ENCODE measurements at places on chromosomes 3 and 15. TPM values are rescaled to one million over a fixed set of nuclear protein-coding genes. Genes with fewer than 3 reads are reported as not detected.
A peak's percentile ranks its signal among the peaks of the same experiment; 100 is the strongest.

- H3K27ac ChIP-seq: no peak overlapping the region
- H3K36me3 ChIP-seq: no peaks in the 10 kb centered on the region
- peak; percentile 84 for DNase-seq
- H3K4me3 ChIP-seq: no peak overlapping the region
- H3K27me3 ChIP-seq: no peaks in the 10 kb centered on the region
Measured at GRCh38 chr15:63487076-63487757, 17.2 kb upstream of the USP3 start.

The CCDC54 gene
- not detected for total RNA-seq

DNA sequence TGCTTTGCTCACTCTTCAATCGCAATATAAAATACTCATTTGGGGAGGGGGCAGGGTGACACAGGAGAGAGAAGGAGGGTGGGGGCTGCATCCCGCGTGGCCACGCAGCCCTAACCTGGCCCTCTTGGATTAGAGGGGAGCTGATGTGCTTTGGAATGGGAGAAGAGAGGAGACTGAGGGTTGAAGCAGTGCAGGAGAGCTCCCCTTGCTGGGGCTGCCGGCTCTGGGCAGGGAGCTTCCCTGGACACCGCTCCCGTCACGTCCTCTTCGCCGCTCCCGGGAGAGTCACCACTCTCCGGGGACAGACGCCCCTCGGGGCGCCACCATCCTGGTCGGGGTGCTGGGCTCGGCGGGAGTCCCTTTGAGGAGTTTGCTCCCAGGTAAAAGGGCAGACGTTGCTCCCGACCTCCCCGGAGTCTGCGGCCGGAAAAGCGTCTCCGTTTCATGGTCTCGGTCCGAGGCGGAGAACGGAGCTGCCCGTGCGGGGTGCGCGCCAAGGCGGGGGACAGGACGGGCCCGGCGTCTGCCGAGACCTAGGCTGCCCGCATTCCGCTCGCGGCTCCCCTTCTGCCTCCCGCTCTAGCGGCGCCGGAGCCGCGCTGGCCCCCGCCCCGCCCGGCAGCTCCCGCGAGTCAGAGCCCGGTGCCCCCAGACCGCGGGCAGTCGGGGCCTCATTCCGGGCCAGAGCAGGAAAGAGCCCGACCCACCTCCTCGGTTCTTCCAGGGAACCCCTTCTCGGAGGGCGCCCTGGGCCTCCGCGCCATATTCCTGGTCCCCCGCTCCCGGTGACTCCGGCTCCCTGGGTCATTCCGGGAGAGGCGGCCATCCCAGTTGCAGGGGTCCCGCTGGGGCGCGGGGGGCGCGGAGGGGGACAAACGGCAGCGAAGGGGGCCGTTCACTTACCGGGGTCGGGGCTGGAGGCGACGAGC lies 603 bp downstream of the SLC7A14 start:
- no peak overlapping the region for H3K27ac ChIP-seq
- no peaks in the 10 kb centered on the region for H3K36me3 ChIP-seq
- no peak for DNase-seq
- H3K4me3 ChIP-seq: no peak overlapping the region
- H3K27me3 ChIP-seq: peaks cover 10% of the 10 kb centered on the region

DNA sequence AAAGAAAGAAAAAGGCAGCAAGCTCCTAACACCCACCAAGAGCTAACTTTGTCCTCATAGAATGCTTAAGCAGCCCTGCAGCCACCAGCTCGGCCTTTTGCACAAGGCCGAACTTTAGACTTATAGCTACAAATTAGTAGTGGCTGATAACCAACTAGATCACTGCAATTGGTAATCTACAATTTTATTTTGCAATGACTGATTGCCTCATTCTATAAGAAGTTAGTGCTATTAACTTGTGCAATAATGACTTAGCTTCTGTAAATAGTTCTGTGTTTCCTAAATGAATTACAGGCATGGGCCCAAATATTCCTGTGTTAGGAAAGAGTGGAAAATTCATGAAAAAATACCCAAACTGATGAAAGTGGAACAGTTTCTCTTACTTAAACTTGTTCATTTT lies 284.8 kb upstream of the CFAP20DC start:
- H3K36me3 ChIP-seq: no peaks in the 10 kb centered on the region
- H3K27me3 ChIP-seq: no peaks in the 10 kb centered on the region
- no peaks in the 10 kb centered on the region for H3K4me1 ChIP-seq

- no peaks in the 10 kb centered on the region for H3K4me1 ChIP-seq
- H3K27me3 ChIP-seq: no peaks in the 10 kb centered on the region
- H3K27ac ChIP-seq: no peak overlapping the region
- H3K4me3 ChIP-seq: no peak overlapping the region
- no peak for DNase-seq
Measured at GRCh38 chr3:110210086-110210660, 861.4 kb upstream of the NECTIN3 start.

The WDR53 gene
- total RNA-seq: 4.3 TPM

DNA sequence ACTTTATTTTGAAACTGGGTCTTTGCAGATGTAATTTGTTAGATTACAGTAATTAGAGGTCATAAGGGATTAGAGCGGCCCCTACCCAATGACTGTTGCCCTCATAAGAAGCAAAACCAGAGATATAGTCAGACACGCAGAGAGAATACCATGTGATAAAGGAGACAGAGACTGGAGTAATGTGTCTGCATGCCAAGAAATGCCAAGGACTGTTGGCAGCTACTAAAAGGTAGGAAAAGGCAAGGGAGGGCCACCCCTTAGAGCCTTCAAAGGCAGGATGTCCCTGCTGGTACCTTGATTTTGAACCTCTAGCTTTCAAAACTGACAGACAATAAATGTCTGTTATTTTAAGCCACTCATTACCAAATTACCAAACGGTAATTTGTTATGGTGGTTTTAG lies 548.2 kb downstream of the FHIT start:
- peaks cover 19% of the 10 kb centered on the region for H3K4me1 ChIP-seq
- H3K4me3 ChIP-seq: no peak overlapping the region
- H3K27ac ChIP-seq: no peak overlapping the region

DNA sequence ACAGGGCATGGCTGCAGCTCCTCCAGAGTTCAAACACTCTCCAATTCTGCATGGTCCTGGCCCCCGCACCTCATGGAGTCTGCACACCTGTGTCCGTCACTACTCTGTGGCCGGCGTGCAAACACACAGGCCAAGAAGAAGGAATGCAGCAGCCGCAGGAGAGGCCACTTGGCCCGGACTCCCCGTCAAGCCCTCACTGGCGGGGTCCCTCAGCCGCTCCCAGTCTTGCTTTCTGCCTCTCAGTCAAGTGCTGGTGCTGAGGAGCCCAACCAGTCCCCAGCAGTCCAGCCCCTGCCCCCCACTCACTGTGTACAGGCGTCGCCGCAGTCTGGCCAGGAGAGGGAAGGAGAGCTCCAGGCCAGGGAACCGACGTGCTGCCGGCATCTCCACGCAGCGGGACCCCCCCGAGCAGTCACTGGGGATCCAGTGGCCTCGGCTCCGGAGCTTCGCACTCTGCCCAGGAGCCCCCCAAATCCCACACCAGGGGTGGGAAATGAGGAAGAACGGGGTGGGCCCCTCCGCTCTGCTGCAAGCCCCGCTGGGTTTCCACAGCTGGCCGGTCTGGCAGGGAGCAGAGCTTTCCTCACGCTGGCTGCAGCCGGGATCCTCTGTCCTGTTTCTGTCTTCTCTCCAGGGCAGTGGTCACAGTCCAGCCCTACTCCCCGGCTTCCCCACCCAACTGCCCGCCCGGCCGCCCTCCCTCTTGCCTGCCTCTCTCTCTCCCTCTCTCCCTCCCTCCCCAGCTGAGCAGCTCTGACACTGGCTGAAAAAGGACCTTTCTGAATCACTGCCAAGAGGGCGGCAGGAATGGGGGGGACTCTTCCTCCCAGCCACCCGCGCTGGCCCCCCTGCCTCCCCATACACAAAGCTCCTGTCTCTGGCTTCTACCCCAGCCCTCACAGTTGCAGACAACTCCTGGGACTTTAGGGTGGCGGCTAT lies 16.0 kb downstream of the TNK2 start:
- no peak overlapping the region for H3K4me3 ChIP-seq
- H3K27ac ChIP-seq: peak overlapping the region; percentile 64
- no peaks in the 10 kb centered on the region for H3K27me3 ChIP-seq
- DNase-seq: peak; percentile 87
- H3K4me1 ChIP-seq: peaks cover 57% of the 10 kb centered on the region

DNA sequence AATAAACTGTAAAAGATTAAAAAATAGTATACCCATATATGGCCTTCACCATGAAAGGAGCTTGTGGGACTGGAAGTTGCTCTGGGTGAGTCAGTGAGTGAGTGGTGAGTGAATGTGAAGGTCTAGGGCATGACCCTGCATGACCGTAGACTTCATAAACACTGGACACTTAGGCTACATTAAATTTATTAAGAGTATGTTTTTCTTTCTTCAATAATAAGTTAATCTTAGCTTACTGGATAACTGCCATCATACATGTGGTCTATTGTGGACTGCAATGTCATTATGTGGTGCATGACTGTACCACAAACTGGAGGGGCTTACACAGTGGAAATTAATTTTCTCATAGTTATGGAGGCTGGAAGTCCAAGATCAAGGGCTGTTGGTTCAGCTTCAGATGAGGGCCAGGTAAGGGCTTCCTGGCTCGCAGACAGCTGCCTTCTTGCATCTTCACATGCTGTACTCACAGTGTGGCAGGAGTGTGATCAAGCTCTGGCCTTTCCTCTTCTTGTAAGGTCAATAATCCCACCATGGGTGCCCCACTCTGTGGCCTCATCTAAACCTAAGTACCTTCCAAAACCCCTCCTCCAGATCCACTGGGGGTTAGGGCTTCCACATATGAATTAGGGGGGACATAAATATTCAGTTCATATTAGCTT lies 40.8 kb upstream of the PRR23E start:
- H3K36me3 ChIP-seq: no peaks in the 10 kb centered on the region
- H3K4me3 ChIP-seq: no peak overlapping the region
- H3K27me3 ChIP-seq: no peaks in the 10 kb centered on the region
- no peak for DNase-seq
- peaks cover 4% of the 10 kb centered on the region for H3K4me1 ChIP-seq
- H3K27ac ChIP-seq: no peak overlapping the region

GRCh38 chr15:100055821-100056220 lies 286.0 kb downstream of the ADAMTS17 start:
- H3K4me3 ChIP-seq: no peak overlapping the region
- no peak for DNase-seq
- peaks cover 9% of the 10 kb centered on the region for H3K4me1 ChIP-seq
- H3K27ac ChIP-seq: no peak overlapping the region

DNA sequence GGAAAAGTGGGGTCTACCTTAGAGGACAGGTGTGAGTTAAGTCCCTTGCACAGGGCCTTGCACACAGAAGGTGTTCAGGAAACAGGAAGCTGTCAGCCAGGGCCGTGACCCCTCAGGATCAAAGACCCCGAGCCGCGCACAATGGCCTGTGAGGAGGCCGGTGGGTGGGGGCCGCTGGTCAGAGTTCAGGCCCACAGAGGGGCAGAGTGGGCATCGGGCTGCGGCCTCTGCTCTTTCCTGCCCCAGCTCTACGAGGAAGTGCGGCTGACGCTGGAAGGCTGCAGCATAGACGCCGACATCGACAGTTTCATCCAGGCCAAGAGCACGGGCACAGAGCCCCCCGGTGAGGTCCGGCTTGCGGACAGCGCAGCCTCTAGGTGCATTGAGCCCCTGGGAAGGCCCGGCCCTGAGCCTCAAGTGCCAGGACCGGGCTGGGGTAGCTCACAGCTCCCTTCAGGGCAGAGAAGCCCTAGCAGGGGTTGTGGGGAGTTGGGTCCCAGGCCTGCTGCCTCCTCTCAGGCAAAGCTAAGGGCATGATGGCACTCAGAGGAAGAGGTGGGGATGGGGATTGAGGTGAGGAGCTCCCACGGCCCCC lies 37.2 kb downstream of the PSTPIP1 start:
- no peak overlapping the region for H3K4me3 ChIP-seq
- peaks cover 9% of the 10 kb centered on the region for H3K4me1 ChIP-seq
- no peak overlapping the region for H3K27ac ChIP-seq
- no peaks in the 10 kb centered on the region for H3K27me3 ChIP-seq

The MAGEL2 gene
- total RNA-seq: 1.8 TPM

The LRRC3B gene
- total RNA-seq: under 0.01 TPM

The BCHE gene
- total RNA-seq: 1.6 TPM

DNA sequence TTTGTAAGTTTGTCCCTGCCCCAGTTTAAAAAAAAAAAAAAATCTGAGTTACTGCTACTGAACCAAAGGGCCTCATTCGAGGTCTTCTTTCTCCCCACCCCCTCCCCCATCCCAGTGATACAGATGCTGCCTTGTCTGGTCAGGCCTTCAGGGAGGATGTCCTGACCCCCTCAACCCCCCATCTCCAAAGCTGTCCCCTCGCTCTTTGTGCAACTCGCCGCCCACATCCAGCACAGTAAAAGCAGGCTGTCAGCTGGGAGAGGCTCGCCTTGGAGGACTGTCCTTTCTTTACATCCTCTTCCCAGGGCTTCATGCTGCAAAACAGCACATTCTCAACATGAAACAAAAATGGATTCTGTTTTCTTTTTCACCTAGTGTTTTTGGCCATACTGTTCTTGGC lies 133.4 kb downstream of the VGLL4 start:
- DNase-seq: no peak
- H3K36me3 ChIP-seq: no peaks in the 10 kb centered on the region
- H3K4me3 ChIP-seq: no peak overlapping the region
- H3K27ac ChIP-seq: peak overlapping the region; percentile 94
- no peaks in the 10 kb centered on the region for H3K27me3 ChIP-seq

- peaks cover 18% of the 10 kb centered on the region for H3K4me1 ChIP-seq
- H3K4me3 ChIP-seq: no peak overlapping the region
- peaks cover 12% of the 10 kb centered on the region for H3K36me3 ChIP-seq
- H3K27ac ChIP-seq: peak overlapping the region; percentile 98
- H3K27me3 ChIP-seq: no peaks in the 10 kb centered on the region
- DNase-seq: no peak
Measured at GRCh38 chr15:52262364-52262763, 33.2 kb downstream of the MYO5C start.

GRCh38 chr3:51538459-51539290 lies at the start of gene RAD54L2:
Gene RAD54L2, plus strand, starts transcription at chr3:51538719. Its CDS starts 51,702 bp downstream, at chr3:51590421.
- H3K36me3 ChIP-seq: no peaks in the 10 kb centered on the region
- peak within 1 kb of the TSS; percentile 92 for H3K27ac ChIP-seq
- no peaks in the 10 kb centered on the region for H3K27me3 ChIP-seq
- peak; percentile 75 for DNase-seq

DNA sequence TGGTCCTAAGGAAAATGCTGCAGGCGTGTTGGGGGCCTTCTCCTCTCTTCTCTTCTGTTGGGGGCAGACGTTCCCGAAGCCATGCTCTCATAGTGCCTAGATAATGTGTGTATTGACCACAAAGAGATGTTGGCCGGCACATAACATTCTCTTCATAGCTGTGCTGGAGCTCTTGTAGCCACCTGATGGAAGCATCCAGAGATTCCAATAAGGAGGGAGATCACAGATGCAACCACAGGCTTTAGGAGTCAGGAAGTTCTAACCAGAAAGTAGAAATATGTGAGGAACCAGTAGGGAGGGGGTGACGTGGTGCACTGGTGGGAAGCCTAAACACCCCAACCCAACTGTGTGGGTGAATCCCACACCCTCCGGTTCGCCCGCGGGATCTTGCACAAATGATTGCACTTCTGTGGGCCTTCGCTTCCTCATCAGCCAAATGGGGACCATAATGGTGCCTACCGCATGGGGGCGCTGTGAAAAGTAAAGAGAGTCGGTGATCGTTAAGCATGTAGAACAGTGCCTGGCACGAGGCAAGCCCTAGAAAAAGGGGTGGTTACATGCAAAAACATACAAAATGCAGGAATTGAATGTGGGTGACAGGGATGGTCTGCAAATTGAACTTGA lies 87.8 kb downstream of the TOP2B start:
- DNase-seq: no peak
- no peak overlapping the region for H3K4me3 ChIP-seq
- H3K4me1 ChIP-seq: peaks cover 14% of the 10 kb centered on the region
- no peak overlapping the region for H3K27ac ChIP-seq

Measured in thyroid gland (tissue), 4 donors.